Activated CD4-positive, alpha-beta T cell treated with anti-CD3 and anti-CD28 coated beads for 1 hour (primary cell): ENCODE measurements at places on chromosomes 11 and 22.

- no peak for DNase-seq
Measured at GRCh38 chr11:80188076-80188627, 747.3 kb upstream of the TENM4 start.

GRCh38 chr22:26367402-26368245 lies 61.4 kb upstream of the ASPHD2 start:
- DNase-seq: peak; percentile 25

DNA sequence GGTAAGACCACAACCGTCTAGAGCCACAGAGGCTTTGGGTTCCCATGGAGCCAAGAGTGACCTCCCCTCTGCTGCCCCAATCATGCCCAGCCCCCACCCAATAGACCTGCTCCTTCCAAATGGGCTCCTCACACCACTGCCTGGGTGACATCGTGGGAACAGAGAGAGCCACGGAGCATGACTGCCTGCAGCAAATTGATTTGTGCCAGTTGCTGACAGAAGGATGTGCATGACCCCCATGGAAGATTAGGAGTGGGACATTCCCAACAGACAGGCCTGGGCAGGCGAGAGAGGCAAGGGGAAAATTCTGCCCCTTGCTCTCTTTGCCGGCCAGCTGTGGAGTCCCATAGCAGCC lies 88.5 kb downstream of the TENM4 start:
- no peak for DNase-seq

- no peak for DNase-seq
Measured at GRCh38 chr22:17260950-17261349, 41.7 kb upstream of the ADA2 start.

DNA sequence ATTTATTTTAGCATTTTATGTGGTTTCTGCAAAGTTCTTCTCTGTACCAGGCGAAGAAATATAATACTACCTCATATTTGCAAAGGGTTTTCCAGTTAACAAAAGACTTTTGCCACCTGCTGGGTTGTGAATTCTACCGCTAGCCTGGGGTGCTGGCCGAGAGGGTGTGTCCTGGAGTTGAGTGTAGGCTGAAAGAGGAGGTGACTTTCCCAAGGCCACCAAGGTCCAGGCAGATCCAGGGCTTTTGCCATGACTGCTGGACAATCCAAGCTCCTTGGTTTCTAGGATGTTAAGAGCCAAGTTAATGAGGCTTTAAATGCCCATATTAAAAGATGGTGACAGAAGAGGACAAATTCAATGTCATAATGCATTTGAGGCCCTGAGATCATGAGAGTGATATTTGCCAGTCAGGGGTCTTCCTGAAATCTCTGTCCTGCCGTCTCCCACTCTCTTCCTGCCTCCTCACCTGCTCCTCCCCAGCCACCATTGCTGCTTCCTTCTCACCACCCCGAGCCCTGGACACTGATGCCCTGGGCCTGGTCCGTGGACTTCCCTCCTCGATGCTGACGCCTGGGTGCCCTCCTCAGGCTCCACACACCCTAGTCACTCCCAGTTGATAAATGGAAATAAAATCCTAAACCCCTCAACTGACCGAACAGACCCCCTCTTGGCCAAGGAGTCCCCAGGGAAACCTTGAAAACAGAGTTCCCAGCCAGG lies 825.6 kb downstream of the TBC1D22A start:
- no peak for DNase-seq

GRCh38 chr11:90840071-90840470 lies 617.2 kb upstream of the CHORDC1 start:
- no peak for DNase-seq

DNA sequence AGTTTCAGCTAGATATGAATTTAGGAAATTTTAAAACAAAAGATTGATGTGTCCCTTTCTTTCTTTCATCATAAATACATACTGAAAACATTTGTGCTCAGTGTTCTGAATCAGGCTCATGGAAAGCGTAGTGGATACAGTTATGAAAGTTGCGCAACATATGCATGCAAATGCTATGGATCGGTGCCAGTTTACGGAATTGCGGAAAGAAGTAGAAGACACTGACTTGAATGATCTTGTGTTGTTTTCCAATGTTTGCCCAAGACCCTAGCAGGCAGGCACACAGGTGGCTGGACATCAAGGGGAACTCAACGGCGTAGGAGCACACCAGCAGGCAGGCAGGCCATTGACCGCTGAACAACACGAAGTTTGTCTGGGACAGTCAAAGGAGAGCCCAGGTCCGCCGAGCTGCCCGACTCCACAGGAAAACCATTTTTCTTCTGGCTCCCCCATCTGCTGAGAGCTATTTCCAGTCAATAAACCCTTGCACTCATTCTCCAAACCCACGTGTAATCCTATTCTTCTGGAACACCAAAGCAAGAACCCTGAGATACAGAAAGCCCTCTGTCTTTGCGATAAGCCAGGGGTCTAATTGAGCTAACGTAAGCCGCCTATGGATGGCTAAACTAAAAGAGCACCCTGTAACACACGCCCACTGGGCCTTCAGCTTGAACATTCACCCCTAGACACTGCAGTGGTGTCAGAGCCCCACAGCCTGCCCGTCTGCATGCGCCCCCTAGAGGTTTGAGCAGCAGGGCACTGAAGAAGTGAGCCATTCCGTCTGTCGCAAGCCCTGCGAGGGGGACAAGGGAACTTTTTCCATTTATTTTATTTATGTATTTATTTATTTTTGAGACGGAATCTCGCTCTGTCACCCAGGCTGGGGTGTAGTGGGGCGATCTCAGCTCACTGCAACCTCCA lies 7.4 kb upstream of the BIRC3 start:
- DNase-seq: no peak

DNA sequence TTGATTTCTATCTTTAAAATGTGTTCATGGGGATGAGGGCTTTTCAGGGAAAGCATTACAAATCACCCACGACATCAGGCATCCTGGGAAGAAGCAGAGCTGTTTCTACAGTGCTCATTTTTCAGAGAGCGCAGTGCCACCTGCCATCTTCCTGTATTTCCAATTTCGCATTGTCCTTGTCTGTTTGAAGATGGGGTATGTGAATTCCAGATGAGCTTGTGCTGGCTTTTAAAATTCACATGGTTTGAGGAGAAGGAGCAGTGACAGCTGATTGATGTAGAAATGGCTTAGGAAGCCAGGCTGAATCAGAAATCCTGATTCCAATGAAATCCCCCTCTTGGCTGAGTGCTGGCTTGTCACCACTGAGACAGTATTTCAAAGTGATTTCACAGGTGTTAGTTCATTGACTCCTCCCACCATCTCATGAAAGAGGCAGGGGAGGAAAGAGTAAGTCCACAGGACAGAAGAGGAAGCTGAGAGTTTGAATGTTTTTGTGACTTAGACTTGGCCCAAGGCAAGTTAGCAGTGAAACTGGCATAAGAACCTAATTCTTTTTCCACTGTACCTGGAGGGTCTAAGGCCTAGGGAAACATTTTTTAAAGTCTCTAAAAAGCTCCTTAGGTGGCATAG lies 344.6 kb upstream of the C11orf87 start:
- no peak for DNase-seq

DNA sequence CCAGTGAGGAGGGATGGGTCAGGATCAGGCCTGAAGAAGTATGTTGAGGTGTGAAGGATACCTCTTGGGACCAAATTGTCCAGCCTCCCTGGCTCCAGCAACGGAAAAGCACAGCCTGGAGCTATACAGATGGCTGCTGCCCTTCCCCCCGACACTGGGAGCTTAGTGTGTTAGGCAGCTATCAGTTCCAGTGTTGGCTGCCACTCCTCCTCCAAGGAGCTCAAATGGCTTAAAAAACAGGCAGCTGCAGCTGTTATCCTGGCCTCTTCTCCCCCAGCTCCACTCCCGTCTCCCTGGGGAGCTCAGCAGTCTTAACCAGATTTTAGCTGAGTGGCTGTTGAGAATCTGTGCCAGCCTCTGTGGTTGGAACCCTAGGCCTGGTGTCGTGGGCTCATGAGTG lies 225.0 kb downstream of the JRKL start:
- DNase-seq: no peak

DNA sequence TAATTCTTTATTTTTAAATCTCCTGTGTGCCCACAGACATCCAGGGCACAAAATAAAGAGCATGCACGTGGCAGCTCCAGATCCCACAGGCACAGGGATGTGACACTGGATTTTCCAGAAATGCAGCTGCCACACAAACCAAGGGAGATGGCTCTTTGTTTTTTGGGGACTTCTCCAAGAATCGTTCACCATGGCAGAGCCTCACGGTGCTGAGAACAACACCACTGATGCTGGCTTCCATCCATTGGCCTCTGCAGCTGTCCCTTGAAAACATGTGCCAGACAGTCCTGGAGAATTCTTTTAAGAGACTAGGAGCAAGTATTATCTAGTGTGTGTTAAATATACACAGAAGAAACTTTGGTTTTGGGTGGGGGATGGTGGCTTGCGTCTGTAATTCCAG lies 108.4 kb upstream of the SLC22A12 start:
- no peak for DNase-seq

- DNase-seq: no peak
Measured at GRCh38 chr22:36770513-36771231, 5.2 kb downstream of the IFT27 start.

DNA sequence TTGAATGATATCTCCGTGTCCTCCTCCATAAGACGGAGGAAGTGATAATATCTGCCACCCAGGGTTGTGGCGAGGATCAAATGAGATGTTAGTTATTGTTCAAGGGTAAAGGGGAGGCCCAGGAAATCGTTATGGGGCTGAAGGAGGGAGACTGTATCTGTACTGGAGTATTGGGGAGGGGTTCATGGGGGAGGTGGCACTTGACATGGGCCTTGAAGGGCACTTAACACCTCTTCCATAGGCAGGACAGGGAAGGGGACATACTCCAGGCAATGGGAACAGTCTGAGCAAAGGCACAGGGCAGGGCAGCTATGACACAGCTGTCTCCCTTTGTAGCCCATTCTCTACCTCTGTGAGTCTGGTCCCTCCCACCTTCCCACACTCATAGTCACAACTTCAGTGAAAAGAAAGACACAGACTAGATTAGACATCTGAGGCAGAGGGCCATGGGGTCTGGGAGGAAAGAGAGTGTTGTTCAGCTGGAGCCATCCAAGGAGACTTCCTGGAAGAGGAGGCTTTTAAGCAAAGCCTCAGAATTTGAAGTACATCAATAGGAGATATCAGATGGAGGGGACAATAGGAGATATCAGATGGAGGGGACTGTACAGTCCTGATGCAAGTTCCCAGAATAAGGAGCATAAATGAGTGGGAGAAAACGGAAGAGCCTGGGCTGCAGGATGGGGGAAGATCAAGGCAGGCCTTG lies 15.8 kb upstream of the DGKZ start:
- DNase-seq: peak; percentile 28

GRCh38 chr22:20748082-20748481 lies 25.8 kb upstream of the SERPIND1 start:
- no peak for DNase-seq

GRCh38 chr11:111441443-111441842 lies 62.4 kb upstream of the POU2AF1 start:
- no peak for DNase-seq

GRCh38 chr11:67820081-67820480 lies 145.7 kb upstream of the ALDH3B2 start:
- no peak for DNase-seq

DNA sequence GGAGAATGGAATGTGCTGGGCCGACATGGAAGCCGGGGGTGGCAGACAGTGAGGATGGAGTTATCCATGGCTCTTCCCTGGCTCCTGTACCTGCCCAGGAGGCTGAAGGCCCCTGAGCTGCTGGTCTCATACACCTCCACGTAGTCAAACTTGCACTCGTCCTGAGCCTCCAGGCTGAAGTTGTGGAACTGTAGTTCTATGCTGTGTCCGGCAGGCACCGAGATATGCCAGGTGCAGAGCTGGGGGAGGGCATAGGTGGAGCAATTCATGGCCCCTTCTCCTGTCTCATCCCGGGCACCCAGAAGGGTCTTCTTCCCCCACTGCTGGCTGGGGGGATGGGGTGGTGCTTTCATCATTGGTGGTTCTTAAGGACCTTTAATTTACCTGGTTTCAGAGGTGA lies 2.8 kb downstream of the MFRP start:
- DNase-seq: no peak

DNA sequence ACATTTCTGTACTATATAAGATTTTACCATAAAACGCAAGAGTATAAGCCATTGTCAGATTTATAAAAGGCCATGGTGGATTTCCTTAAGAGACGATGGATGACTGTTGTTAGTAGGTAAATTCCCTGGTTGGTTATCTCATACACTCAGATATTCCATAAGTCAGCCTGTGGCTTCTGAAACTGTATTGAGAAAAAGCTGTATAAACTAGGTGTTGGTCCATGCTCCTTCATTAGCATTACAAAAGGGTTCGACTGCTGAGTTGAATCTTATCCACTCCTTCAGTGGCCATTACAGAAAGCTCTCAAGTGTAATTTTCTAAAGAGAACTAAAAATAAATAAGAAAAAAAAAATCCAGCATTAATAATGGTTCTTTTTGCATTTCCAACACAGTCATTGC lies 5.3 kb downstream of the GRAP2 start:
- DNase-seq: no peak

DNA sequence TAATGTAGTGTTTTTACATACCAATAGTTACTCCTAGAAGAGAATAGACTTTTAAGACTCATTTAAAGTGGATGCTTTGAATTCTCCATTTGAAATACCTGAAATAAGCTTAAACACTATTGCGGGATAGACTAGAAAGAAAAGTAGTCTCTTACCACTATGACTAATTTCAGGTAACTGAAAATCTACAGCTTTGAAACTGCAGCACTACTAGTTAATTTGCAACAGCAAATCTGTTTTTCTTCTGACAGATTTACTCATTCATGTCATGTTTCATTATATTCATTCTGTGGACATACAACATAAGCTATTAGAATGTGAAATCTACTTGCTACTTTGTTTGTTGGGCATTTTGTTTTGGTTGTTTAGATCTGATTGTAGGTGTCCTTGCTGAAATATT lies 153.6 kb downstream of the MAML2 start:
- DNase-seq: no peak

- DNase-seq: no peak
Measured at GRCh38 chr11:75270896-75271418, 30.4 kb downstream of the TPBGL start.

- DNase-seq: no peak
Measured at GRCh38 chr11:94577841-94578240, 10.7 kb downstream of the PIWIL4 start.

DNA sequence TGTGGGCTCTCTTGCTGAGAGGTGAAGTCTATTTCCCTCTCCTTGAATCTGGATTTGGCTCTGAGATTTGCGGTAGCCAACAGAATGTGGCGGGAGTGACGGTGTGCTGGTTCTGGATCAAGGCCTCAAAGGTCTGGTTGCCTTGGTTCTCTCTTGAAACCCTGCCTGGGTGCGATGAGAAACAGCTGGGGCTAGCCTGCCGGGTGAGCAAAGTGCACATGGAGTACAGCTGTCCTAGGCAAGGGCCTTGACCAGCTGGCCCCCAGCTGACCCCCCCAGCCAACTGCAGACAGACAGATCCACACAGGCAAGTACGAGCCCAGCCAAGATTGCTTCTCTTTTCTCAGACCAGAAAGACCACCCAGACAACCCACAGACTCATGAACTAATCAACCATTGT lies 10.8 kb downstream of the SUN2 start:
- DNase-seq: no peak

GRCh38 chr22:27628891-27629631 lies 172.5 kb downstream of the MN1 start:
- DNase-seq: no peak

GRCh38 chr11:69450064-69450856 lies 31.2 kb upstream of the LINC01488 start:
- DNase-seq: no peak
